NCI-H1930 (cell line): ENCODE measurements at places on chromosomes 1 and 21.

- no peak for DNase-seq
Measured at GRCh38 chr1:228341450-228341813, 65.2 kb downstream of the TRIM11 start.

DNA sequence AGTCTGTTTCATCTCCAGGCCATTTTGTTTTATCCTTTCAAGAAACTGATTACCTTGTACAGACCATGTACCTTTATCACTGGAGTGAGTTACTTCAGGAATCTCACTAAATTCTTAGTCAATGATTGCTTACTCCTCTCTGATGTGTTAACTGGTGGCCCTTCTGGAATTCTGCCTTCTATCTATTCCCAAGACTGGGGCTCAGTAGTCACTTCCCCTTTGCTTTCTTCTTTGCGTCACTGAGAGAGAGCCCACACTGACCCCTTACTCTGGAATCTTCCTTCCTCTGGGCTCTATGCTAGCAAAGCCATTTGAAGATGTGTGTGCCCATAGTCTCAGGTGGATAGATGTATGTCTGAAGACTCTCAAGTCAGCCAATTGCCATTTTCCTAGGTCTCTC lies 34.6 kb downstream of the XCL2 start:
- DNase-seq, result no peak

- DNase-seq, result no peak
Measured at GRCh38 chr1:171256940-171257606, 8.8 kb downstream of the FMO1 start.

- DNase-seq, result no peak
Measured at GRCh38 chr1:62481681-62482080, 44.8 kb downstream of the USP1 start.

GRCh38 chr1:44113095-44113609 lies 5.5 kb upstream of the KLF17 start:
- DNase-seq, result no peak

DNA sequence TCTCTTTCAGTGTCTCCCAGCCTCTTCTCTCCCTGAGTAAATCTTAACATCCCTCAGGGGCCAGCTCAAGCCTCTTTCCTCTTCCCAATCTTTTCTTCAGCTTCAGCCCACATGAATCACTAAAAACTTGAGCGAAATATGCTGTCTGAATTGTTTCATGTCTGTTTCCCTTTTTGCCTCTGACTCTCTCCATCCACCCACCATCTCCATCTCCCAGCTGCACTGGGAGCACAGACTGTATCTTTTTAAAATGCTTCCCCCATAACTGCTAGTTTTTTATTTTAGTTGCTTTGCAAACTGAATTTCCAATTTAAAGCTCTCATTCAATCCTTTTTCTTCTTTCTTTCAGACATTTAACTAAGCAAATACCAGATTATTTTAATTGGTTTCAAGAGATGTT lies 3.0 kb upstream of the AHCTF1 start:
- no peak for DNase-seq

DNA sequence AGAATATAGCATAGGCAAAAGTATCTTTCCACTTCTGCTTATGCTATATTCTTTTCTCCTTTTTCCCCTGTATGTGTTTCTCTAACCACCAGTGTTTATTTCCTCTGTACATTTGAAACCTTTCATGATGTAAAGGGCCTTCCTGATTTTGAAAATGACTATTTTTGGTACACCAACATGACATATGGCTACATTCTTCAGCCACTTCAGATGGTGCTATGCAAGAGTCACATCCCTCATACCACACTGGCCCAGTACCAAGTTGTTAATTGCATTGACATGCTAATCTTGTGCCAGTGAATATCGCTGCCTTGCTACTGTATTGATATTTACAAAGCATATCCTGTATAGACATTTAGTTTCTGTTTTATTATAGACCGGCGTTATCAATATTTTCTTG lies 408.7 kb downstream of the NCAM2 start:
- no peak for DNase-seq

DNA sequence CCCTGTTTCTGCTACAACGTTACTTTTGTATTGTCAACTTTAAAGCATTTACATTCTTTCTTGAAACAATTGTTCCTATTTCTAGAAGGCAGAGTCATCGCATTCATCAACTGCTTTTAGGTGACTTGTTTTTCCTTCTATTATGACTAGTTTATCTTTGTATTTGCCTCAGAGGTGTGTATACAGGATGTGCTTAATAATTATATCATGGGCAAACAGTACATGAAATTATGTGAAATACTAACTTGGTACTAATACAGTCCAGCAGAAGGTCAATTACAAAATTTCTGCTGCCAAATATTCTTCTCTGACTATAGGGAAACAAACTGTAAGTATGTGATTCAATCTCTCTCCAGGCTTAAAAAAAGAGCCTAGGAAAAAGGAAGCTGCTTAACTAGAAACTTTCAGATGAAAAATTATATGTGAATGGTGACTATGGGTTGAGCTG lies 101.6 kb downstream of the C4BPA start:
- DNase-seq, result no peak

DNA sequence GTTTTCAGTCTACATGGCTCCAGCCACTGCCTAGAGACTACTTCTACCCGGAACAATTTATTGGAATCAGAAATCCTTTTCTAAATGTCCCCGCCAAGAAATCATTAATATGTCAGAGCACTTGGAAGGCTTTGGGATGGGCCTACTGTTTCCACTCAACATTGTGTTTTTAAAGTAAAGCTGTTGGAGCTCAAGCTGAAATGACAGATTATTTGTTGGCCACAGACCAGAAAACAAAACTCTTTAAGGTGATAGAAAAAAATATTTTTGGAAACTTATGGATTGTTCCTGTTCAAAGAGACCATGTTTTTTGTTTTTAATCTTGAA lies 496 bp downstream of the VPS45 start:
- DNase-seq, result no peak

- DNase-seq, result no peak
Measured at GRCh38 chr1:115911294-115911693, 65.0 kb upstream of the SLC22A15 start.

DNA sequence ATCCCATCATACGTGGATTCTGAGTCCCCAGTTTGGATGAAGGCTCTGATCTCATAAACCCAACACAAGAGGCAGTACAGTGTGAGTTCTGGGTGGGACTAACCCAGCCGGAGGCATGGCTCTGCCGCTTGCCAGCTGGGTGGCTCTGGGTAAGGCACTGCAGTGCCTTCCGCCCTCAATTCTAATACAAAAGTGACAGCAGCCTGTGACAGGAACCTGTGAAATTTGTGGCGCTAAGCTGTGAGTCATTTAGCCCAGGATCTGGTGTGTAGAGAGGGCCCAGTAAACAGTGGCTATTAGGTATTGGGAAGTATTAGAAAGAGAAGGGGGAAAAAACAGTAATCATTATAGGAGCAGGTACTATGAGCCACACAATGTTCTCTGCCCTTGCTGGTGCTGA lies 23.3 kb downstream of the HSPG2 start:
- no peak for DNase-seq

GRCh38 chr1:241171991-241172390 lies 185.0 kb downstream of the RGS7 start:
- DNase-seq, result no peak

DNA sequence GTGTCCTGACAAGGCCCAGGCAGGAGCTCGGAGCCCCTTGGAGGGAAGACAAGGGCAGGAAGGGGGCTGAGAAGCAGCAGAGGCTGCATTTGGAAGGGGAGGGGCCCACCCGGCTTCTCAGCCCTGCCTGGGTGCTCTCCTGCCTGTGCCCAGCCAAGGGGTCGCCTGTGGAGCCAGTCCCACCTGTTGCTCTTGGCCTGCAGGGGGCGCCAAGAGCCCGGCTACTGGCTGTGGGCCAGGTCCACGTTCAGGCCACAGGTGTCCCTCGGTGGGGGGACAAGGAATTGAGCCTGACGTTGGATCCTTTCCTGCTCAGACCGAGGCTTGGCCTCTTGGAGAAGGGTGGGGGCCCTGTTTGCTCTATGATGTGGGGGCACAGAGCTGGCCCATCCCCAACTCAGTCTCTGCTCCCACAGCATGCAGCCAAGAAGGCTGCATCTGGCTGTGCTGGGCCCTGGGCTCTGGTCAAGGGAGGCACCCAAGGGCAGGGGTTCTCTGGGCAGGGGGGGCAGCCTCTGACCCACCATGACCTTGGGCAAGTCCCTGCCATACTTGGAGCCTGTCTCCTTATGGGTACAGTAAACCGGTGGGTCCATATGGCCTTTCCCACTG lies 10.9 kb downstream of the WNT4 start:
- DNase-seq, result no peak

DNA sequence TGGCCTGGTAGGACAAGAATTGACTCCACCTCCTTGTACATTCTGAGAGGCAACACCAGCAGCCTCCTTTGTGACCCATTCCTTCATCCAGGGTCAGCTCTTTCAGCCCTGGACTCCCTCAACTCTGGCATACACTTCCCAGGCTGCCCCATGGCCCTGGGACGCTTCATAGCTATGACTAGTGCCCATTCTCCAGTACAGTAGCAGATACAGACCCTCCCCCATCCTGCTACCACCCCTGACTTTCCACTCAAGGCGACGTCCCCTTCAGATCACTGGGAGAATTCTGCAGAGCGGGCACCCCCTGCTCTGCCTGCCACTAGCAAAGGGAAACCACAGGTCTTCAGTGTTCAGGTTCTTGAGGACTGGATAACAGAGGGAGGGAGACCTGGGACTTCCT lies 99.7 kb upstream of the HMGB4 start:
- DNase-seq, result no peak

DNA sequence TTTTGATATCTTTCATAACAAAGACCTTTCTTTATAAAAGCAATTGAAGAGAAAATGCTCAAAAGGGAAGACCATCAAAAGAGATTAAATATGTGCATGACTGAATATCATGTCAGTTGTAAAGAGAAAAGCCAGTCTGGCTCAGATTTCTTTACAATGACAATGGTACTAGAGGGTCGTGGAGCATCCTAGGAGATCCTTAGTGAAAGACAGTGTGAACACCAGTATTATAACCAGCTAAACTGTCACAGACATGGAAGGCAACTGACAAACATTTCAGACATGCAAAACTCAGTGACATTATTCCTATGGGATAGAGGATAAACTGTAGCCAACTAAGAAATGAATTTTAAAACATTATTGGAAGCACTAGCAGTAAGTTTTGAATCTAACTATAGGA lies 27.1 kb upstream of the ADARB1 start:
- no peak for DNase-seq

DNA sequence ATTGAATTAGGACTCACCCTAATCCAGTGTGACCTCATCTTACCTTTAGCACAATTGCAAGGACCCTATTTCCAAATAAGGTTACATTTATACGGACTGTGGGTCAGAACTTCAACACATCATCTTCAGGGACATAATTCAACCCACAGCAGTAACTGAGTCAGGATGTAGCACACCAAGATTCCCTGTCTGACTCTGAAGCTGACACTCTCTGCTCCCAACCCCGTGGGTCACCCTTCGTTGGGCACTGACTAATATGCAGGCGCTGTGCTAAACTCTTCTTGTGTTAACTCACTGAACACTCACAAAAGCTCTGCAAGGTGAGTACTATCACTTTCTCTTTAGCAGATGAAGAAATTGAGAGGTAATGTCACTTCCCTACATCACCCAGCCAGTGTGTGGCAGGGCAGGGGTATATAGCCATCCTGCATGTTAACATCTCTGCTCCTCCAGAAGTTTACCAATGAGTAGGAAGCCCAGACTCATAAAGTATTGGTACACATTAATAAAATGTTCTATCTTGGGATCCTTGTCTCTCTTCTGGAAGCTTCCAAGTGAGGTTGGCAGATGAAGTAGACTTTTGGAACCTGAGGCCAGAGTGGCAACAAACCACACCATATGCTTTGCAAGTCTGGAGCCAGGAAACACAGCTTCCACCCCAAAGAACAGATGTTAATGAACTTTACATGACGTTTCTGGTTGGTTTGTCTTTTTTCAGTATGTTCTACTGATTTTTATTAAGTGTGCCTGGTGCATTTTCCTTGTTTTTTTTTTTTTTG lies 139.2 kb upstream of the KLHDC7A start:
- no peak for DNase-seq

DNA sequence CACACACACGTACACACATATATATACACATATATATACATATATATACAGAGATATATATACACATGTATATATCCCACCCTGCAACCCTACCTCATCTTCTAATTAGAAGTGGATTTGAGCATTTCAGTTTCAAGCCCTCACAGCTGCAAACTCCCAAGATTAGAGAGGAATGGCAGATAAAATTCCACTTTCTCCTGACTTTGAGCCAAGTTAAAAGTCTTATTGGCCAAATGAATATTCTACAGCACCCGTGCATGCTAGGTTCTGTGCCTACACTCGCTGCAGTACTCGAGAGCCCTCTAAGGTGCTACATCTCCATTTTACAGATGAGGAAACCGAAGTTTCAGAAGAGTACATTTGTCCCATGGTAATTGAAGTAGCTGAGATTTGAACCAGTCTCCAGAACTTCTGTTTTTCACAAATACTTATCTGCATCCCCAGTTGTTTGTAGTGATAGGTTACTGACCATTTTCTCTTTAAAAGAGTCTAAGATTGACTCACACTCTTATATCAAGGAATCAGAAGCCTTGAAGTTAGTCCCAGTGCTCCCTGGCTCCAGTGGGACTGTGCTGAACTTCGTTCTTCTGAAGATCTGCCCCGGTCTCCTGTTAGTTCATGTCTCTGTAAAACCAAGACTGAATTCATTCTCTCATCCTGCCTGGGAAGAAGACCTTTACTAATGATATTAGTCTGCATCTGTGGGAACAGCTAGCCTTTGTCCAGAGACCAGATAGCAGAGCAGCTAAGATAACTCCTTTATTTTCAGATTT lies 292.1 kb downstream of the TM2D1 start:
- DNase-seq, result no peak

GRCh38 chr1:184358256-184358655 lies 28.6 kb upstream of the C1orf21 start:
- no peak for DNase-seq
